ENCODE measurements at places on chromosomes 7 and 10.

DNA sequence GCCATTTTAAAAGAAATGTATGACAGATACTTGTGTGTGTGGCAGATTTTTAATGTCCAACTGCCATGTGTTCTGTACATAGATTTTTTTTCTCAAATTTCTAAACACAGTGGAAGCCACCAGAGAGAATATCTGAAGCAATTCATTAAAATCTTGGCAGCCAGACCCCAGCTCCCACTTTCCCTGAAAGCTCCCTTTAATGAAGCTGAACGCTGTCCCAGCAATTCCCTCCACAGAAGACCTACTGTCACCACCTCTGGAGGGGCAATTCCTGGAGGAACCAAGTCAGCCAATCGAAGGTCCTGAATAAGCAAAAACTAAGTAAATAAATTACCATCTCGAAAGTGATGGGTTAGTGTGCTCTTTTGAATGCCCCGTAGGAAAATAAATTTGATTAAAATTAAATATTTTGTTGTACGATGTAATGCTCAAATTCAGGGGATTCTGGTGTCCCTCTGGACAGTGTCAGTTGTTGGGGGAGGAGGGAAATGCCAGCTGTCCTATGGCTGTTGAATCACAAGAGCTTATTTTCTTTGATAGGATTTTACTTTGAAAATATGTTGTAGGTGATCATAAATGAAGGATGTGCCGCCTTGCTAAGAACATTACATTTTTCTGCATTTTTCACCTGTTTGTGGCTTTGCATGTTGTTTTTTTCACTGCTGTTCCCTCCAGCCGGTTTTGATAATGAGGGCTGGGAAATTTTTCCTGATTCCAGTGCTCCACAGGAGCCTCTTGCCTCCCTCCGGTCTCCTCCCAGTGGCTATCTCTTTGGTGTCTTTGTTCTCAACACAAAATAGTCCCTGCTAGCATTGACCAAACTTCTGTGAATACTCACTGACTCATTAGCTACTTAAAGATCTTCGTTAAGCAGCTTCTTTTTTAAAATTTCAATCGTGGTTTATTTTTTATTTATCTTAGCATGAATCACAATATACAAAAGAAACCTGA lies 9.2 kb upstream of the GSAP start:
- no peak for DNase-seq

DNA sequence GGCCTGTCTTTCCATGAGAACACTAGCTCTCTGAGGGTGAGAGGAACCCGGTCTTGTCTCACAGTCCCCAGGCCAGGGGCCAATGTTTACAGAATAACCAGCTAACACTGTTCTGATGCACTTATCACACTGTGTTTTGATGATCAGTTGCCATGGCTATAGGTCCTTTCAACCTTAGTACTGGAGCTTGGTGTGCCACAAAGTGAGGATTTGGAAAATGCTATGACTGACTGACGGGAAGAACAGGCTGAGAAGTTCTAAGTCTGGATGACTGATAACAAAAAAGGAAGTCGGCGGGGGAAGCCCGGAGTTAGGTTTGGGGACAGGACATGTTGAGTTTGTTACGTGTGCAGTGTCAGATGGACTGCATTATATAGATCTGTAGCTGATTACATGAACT lies 141.8 kb downstream of the CTTNBP2 start:
- no peak for DNase-seq

- no peak for DNase-seq
Observed at GRCh38 chr10:24208661-24209431, at the start of gene KIAA1217. TSS of gene KIAA1217 (plus strand) at chr10:24209138. CDS start at chr10:24209194, 56 bp downstream.

GRCh38 chr10:34131152-34131551 lies 683.9 kb downstream of the PARD3 start:
- no peak for DNase-seq

DNA sequence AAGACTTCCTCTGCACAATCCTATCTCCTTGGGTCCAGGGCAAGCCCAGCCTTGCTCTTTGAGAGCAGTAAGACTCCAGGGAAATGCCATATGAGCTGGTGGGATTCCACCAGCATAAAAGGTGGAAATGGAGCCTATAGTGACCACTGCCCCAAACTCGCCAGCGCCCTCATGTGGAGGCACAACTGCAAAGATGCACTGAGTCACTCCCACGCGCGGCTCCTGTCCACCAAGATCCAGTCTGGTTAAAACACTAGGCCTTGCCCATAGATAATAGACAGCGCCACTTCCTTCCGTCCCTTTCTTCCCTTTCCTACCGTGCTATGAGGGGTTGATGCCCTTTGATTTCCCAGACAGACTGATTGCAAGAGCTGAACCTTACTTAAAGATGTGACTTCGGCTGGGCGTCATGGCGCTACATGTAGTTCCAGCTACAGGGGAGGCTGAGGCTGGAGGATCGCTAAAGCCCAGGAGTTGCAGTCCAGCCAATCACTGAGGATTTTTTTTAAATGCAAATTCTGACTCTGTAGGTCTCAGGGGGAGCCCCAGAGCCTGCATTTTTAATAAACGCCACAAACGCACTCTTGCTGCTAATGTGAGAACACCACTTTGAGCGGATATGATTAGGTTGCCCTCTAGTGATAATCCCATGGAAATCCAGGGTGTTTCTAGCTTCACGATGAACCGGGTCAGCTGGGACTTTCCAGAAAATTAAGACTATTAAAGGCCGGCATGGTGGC lies 136.5 kb downstream of the EPC1 start:
- no peak for DNase-seq

DNA sequence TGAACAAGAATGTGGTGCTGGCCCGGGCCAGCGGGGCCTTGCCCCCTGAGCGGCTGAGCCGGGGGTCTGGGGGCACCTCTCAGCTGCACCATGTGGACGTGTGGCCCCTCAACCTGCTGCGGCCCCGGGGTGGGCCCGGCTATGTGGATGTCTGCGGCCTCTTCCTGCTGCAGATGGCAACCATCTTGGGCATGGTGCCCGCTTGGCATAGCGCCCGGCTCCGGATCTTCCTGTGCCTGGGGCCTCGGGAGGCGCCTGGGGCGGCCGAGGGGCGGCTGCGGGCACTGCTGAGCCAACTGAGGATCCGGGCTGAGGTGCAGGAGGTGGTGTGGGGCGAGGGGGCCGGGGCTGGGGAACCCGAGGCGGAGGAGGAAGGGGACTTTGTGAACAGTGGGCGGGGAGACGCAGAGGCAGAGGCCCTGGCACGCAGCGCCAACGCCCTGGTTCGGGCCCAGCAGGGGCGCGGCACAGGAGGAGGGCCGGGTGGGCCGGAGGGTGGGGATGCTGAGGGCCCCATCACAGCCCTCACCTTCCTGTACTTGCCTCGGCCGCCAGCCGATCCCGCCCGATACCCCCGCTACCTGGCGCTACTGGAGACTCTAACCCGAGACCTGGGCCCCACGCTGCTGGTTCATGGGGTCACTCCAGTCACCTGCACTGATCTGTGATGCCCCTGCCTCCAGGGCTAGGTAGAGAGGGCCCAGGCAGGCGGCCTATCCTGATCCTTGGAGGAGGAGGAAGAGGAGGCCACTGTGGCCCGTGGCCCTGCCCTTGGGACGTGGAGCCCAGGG lies 1.1 kb upstream of the TRIP6 start:
- DNase-seq = no peak

DNA sequence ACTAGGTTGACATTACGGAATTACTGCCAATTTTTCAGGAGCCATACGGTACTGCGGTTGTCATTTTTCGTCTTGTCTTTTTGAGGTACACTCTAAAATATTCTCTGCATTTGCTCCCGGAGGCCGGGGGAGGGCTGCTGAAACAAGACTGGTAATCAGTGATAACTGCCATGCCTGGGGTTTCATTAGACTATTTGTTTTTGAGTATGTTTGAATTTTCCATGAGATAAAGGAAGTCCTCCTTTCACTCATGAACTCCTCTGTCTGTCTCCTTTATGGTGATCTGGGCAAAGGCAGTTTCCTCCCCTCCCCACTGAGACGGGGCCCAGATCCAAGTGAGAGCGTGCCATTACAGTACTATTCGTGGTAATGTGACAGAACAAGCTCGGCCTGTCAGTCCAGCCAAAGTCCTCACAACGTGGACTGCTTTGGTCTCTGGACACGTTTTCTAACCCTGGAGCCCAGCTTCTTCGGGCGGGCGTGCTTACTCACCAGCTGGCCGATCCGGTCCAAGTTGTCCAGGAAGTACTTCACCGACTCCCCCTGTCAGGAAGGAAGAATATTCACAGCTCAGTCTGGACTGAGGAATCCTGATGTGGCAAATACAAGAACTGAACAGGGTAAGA lies 45.1 kb downstream of the AMZ1 start:
- DNase-seq = no peak

- no peak for DNase-seq
Observed at GRCh38 chr7:138828302-138828701, 30.3 kb upstream of the ATP6V0A4 start.

GRCh38 chr10:19194866-19195265 lies 146.3 kb downstream of the MALRD1 start:
- no peak for DNase-seq

DNA sequence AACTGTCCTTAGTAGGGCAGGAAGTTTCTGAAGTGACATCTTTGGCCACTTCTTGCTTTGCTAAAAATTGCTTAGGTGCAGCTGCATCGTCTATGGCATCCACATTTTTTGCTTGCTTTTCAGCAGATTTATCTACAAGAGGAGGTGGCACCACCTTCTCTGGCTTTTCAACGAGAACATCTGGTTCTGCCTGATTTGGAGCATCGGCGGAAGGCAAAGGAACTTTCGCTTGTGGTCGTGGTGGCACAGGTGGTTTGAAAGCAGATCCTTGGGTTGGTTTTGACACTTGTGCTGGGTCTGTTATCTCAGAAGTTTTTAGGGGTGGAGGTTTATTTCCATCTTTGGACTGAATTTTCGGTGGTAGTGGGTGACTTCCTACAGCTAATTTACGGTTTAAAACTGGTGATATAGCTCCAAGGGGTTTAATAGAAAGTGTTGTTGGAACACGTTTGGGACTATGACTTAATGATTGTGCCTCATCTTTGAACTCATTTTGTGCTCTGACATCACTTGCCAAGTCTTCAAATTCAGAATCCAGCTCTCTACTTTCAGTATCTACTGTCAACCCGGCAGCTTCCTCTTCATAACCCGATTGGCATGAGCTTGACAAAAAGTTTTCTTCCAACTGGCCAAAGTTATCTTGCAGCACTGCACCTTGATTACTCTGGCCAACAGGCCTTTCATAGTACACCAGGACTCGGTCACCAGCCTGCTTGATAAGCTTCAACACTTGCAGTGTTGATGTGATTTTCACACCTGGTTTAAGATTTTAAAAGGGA lies 44.0 kb downstream of the SLC18A2 start:
- DNase-seq = no peak

DNA sequence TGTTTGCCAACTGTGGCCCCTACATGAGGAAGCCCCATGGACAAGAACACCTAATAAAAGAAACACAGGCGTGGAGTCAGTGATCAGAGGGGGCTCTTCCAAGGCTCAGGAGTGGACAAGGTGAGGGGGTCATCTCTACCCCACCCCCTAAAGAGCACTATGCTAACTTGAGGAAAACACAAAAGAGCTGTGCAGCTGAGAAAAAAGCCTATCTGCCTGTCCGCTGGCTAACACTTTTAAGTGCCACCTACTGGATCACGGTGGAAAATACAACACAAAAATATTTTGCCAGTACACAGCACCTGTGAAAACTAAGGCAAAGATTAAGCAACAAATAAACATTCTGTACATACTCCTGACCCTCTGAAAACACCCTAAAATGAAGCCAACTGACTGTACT lies 53.1 kb upstream of the COBL start:
- no peak for DNase-seq

- DNase-seq = no peak
Observed at GRCh38 chr10:70035531-70035930, 17.1 kb upstream of the MACROH2A2 start.

GRCh38 chr10:126904818-126905701 lies at the start of gene DOCK1:
TSS of gene DOCK1 (plus strand) at chr10:126905428. CDS start at chr10:126905518, 90 bp downstream.
- DNase-seq = no peak

DNA sequence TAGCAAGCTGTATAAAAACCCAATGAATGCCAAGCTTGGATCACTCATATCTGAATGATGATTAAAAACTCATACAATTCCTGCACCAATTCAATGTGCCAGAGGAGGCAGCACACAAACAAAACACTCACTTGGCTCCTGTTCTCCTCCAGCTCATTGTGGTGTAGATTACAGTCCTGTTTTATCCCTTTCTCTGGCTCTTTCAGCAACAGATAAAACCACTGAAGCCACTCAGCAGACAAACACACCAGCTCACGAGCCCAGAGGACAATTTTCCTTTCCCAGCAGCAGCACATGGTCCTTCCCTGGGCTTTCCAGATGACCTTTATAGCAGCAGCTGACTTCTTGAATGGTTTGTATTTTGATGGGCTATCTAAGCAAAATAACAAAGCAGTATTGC lies 107.3 kb upstream of the STARD3NL start:
- no peak for DNase-seq

- no peak for DNase-seq
Observed at GRCh38 chr7:12211711-12212485, 804 bp downstream of the TMEM106B start.

DNA sequence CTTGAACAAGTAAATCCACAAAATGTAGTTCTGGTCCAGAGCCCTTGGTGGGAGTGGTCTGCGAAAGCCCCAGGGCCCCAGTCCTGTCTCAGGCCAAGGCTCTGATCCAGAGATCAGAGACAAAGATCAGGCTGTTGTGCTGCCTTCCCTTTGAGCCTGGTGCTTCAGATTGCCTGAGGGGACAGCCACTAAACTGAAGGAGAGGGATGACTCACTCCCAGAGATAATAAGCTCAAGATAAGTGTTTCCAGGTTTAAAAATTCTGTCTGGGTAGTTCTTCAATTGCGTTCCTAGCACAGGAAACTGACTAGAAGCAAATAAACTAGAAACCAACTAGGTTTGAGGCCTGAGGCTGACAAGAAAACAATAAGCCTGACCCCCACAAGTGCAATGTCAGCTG lies 190.2 kb downstream of the RAMP3 start:
- DNase-seq = no peak

All from activated CD4-positive, alpha-beta T cell treated with anti-CD3 and anti-CD28 coated beads for 4 hours (primary cell).